ENCODE measurements at places on chromosomes 3 and 15.

DNA sequence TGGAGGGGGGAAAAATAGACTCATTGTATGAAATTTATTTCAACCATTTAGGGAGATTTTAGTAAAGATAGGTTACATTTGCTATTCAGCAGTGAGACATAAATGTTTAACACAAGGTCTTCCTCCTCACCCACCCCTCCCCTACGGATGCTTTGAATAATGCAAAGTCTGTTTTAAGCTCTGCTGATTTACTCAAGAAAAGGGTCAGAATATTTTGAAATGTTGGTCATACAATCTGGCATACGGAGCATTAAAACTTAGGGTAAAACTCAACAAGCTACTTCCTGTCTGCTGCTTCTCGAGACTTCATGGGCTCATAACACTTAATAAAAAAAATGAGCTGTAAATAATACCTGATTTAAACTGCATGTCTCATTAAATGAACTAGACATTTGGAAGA is 156.3 kb downstream of the WNT5A start:
- no peak for DNase-seq

DNA sequence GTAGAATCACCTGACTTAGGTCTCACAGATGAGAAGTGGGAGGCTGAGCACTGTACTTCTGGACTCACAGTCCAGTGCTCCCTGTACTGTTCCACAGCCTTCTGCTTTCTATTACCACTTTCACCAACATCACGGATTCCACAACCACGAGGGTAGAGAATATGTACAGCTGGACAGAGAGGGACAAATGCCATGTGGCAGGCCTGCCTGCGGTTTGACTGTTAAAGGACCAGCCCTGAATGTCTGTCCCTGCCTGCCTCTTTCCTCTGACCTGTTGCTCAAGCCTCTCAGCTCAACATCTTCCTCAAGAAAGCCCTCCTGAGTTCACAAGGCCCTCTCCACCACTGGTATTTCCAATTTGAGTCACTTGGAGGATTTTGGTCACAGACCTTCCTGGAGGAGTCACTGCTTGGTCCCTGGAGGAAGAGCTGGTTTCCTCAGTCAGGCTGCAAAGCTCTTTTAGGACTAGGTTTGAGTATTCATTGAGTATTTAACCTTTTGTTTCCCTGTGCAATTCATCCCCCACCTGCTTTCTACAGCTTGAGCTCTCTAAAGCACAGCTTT is 49.1 kb downstream of the RAB11A start:
- no peak for DNase-seq

DNA sequence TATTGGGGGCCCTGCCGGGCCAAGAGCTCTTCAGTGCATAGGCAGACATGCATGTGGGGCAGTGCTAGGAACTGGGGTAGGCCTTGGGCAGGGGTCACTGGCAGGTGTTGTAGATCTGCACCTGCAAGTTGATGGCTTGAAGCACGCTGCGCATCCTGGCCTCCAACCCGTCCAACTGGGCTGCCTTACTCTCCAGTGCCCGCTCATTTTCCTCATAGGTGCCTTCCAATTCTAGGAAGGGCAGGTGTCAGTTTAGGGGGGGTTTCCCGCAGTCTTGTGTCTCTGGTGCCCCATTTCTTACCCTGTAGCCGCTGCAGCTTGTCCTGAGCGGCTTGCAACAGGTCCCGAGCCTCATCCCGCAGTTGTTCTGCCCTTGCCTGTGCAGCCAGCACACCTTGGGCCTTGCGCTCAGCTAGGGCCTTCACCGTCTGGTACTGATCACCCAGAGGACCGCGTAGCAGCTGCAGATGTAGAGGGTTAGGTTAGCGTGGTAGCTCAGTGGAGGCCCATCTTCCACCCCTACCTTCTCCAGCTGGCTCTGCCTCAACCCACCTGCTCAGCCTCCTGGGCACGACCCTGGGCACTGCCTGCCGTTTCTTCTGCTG is 611 bp upstream of the USP19 start:
- DNase-seq: no peak

- DNase-seq: no peak
Observed at GRCh38 chr15:74584779-74585178, 30.9 kb upstream of the CLK3 start.

- peak; percentile 84 for DNase-seq
Observed at GRCh38 chr3:153161714-153162512, at the start of gene RAP2B. TSS of gene RAP2B (plus strand) at chr3:153162226. CDS start at chr3:153162694, 468 bp downstream.

GRCh38 chr15:81315452-81316175 is 8.3 kb downstream of the STARD5 start:
- peak; percentile 53 for DNase-seq

- DNase-seq: no peak
Observed at GRCh38 chr3:10563396-10563795, 58.0 kb upstream of the ATP2B2 start.

DNA sequence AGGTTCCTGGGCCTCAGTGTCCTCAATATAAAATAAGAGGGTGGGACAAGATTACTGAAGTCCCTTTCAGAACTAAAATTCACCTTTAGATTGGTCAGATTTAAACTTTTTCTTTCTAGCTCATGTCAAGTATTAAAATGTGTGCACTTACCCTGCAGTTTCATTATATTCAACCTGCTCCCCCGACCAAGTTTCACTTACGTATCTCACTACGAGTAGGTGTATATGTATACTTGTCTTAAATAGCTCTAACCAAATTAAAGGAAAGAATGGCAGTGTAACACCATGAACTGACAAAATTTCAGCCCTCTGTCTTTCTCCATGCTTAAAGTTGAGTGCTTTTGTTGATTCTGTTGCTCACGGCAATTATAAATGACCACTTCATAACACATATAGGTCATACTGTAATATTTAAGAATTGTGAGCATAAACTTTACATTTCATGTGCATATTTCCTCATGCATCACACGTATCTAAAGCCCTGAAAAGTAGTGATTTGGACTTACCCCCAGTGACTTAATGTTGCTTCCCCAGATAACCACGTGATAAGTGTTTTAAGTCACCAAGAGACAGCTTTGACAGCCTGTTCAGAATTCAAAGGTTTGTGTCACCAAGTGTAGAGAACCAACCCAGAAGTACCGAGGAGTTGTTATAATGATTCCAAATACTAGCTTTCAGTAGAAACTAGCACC is 70.0 kb downstream of the PGPEP1L start:
- no peak for DNase-seq

DNA sequence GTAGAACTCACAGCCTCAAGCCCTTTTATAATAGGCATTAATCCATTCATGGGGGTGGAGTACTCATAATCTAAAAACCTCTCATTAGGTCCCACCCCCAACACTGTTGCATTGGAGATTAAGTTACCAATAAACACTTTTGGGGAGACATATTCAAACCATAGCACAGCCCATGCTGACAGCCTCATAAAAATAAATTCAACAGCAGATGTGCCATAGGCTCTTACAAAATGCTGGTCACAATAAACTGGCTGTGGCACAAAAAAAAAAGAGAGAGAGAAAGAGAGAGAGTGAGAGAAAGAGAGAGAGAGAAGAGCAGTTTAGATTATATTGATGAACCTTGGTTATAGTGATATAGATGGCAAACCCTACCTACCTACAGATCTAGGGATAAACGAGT is 1000.9 kb downstream of the TUSC7 start:
- no peak for DNase-seq

- DNase-seq: peak; percentile 70
Observed at GRCh38 chr3:51686512-51687215, 15.6 kb downstream of the TEX264 start.

GRCh38 chr15:34182942-34183341 is 27.0 kb downstream of the KATNBL1 start:
- DNase-seq: no peak

DNA sequence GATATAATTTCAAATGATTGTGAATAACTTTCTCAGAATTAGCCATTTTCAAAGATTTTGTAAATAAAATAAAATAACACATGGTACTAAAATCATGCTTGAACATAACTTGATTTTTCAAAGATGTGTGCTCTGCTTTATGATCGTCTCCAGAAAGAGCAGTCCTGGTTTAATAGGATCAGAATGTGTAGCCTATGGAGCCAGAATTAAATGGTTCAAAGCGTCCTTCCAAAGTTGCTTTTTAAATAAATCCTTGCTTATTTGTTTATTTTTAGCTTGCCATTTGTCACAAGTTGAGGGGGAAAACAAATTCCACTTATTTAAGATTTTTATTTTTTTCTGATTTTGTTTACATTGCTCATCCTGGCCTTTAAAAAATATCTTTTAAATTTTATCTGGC is 123.7 kb upstream of the SPRED1 start:
- no peak for DNase-seq

DNA sequence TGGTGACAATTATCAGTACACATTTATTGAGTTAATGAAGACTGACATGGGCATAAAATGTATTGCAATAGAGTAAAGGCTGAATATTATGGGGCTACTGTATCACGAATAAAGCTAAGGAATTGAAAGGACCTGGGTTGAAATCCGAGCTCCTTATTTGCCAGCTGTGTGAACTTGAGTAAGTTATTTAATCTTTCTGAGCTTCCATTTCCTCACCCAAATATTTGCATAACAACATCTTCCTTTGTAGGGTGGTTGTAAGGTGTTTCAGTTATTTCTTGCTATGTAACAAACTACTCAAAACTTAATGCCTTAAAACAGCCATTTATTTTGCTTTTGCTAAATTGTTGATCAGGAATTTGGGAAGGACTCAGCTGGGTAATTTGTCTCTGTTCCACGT is 111.1 kb upstream of the TSC22D2 start:
- DNase-seq: no peak

DNA sequence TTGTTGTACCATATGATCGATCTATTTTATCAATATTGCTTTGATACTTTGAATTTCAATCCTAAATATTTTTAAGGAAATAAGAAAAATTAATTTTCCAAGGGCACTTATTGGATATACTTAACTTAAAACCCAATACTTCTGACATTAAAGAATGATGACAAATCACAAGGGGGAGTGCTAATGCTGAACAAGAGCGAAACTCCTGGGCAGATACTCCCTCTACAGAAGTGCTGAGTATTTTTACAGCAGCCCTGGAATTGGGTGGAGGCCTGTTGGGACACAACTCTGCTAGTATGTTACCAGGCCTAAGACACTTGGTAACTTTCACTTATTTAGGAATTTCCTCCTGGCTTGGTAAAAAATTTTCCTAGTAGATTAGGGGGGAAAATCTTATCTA is 46.2 kb downstream of the DENND6A start:
- peak; percentile 44 for DNase-seq

GRCh38 chr15:61137105-61137792 is 91.9 kb downstream of the RORA start:
- DNase-seq: no peak

GRCh38 chr3:114551770-114552526 is 258.1 kb downstream of the TIGIT start:
- no peak for DNase-seq

- no peak for DNase-seq
Observed at GRCh38 chr15:64982472-64982871, 7.2 kb downstream of the SPG21 start.

- DNase-seq: no peak
Observed at GRCh38 chr3:124904835-124905492, 17.8 kb upstream of the ITGB5 start.

- no peak for DNase-seq
Observed at GRCh38 chr3:51354731-51355615, 30.1 kb upstream of the MANF start.

DNA sequence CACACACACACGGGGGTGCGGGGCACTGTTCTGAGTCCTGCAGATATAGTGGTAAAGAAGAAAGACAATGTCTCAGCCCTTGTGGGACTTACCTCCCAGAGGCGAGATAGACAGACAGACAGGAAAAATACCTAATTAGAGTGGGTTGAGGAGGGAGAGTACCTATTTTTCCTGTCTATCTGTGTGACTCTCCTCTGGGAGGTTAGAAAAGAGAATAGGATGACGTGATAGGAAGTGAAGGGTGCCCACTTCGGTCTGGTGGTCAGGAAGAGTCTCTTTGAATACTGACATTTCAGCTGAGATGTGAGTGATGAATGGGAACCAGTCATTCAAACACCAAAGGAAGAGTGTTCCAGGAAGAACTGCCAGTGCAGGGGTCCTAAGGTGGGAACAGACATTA is 4.1 kb upstream of the APOD start:
- DNase-seq: no peak

DNA sequence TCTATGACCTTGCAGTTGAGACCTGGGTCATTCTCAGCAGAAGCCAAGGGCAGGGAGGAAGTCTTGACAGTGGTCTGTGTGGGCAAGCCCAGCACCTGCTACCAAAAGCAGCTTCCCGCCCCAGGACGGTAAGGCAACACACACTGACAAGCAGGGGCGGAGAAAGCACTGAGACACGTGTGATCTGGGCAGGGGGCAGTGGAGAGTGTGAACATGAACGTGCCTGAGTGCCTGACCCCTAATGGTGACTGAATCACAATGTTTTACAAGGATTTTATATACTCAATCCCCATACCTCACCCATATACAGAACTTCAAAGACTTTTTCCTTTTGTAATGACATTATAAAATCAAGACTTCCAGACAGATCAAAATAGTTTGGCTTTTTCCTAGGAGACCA is 35.2 kb downstream of the ANP32A start:
- DNase-seq: no peak

- peak; percentile 74 for DNase-seq
Observed at GRCh38 chr15:23035964-23036566, 3.3 kb downstream of the TUBGCP5 start.

DNA sequence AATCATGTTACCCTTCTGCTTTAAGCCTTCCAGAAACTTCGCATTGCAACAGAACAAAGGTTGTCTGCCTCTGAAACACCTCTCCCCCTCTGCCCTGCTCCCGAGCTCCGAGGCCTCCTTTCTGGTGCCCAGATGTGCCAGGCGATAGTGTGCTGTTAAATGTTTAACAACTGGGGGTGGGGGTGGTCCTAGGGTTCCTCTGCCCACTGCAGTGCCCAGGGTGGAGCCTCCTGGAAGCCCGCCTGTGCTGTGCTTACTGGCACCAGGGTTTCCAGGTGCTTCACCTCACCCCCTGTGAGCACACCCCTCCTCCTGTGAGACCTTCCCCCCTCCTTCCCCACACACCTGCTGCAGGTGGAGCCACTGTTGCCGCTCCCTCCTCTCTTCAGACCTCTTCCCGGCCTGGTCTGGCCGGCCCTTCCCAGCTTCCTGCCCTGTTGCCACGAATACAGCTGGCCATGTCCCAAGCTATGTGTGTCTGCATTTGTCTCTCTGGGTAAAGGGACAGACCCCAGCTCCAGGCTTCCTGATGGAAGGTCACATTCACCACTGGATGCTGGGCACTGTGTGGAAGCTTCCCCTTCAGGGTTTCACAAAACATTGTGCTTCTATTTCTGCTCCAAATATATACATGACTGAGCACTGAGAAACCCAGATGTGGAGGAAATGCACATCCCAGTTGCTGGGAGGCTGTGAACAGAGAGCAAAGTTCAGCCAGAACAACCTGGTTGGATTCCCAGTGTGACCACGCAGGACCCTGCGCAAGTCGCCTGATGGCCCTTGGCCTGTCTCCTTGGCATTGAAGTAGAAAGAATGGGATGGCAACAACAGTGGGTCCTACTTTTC is 37.2 kb downstream of the MGLL start:
- no peak for DNase-seq

- no peak for DNase-seq
Observed at GRCh38 chr3:139448104-139448503, 28.2 kb downstream of the RBP2 start.

DNA sequence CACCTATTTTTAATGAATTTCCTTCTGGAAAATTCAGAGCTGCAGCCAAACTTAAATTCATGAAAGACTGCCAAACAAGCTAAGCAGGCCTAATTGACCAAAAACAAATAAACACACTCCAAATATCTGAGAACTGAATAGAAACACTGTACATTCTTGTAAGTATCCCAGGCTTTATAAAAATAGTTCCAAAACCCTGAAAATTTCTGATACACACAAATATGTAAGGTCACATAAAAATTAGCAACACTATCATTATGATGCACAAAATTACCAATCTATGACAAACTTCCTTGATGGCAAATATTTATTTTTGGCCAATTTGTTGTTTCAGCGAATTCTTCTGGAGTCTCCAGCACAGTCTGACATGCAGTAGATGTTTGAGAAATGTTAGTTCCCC is 117.9 kb upstream of the UBE2E2 start:
- DNase-seq: no peak
